ENCODE measurements at places on chromosomes 1 and 21.

DNA sequence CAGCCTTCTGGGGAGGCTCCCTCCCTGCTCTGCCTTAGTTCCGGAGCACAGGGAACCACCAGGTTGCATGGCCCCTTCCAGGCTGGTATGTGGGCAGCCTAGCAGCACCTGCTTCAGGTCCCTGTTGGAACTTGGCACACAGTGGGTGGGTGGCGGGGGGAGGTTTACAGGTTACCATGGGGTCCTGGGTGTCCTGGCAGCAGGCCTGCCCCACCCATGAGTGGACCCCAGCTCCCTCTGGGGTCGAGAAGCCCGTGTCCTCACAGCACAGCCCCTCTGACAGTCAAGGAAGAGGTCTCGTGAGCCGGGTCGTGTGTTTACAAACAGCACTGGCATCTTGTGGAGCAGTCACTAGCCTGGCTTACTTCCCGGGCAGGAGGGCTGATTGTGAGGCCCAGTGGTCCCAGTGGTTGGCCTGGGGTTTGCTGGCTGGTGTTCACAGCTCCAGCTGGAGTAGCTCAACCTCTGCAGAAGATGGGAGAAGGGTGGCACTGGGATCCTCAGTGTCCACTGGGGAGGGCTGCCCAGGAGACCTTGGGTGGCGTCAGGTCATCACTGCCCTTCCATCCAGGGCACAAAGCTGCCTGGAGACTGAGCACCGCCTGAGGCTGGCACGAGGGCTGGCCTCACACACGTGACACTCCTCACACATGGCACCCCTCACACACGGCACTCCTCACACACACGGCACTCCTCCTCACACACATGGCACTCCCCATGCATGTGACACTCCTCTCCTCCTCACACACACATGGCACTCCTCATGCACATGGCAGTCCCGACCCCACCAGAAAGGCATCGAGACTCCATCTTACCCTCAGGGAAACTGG, 100.9 kb downstream of the RIPK4 start:
- no peak for DNase-seq

DNA sequence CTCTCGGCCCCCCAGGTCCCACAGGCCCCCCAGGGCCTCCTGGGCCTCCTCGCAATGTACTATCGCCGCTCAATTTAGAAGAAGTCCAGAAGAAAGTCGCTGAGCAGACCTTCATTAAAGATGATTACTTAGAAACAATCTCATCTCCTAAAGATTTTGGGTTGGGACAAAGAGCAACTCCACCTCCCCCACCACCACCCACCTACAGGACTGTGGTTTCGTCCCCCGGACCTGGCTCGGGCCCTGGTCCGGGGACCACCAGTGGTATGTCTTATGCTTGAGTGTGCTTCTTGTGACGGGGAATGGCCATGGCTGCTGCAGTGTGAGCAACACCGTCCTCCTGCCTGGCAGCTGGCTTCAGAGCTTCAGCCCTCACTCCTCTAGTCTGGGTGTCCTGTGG, 70.2 kb upstream of the DYNLT5 start:
- DNase-seq, result no peak

DNA sequence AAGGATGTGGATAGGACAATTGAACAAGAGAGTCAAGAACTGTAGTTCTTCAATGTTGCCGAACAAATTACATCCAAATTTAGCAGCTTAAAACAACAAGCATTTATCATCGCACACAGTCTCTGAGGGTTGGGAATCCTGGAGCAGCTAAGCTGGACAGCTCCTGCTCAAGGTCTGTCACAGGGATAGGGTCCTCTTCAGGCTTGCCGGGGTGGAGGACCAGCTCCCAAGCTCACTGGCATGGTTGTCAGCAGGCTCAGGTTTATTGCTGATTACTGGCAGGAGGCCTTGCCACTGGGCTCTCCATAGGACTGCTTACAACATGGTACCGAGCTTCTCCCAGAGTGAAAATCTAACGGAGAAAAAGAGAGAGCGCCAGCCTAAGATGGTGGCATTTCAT, 22.1 kb upstream of the COX20 start:
- no peak for DNase-seq

DNA sequence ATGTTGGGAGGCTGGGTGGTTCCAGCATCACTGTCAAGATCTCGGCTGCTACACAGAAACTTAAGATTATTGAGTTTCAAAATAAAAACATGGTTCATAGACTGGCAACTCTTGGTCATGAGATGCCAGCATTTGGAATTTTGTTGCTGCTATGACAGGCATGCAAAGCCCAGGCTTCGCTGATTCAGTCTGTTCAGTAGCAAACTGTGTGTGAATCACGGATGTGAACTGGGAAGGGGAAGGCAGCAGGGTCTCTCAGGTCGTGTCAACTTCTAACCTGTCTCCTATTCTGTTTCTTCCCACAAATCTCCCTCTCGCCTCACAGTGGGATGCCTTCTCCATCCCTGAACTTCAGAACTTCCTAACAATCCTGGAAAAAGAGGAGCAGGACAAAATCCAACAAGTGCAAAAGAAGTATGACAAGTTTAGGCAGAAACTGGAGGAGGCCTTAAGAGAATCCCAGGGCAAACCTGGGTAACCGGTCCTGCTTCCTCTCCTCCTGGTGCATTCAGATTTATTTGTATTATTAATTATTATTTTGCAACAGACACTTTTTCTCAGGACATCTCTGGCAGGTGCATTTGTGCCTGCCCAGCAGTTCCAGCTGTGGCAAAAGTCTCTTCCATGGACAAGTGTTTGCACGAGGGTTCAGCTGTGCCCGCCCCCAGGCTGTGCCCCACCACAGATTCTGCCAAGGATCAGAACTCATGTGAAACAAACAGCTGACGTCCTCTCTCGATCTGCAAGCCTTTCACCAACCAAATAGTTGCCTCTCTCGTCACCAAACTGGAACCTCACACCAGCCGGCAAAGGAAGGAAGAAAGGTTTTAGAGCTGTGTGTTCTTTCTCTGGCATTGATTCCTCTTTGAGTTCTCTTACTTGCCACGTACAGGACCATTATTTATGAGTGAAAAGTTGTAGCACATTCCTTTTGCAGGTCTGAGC, 25.5 kb downstream of the EIF2D start:
- no peak for DNase-seq

- no peak for DNase-seq
These were observed 32.2 kb upstream of the CYP4X1 start for GRCh38 chr1:46991083-46991923.

- no peak for DNase-seq
These were observed 106.9 kb upstream of the F3 start for GRCh38 chr1:94648225-94649007.

DNA sequence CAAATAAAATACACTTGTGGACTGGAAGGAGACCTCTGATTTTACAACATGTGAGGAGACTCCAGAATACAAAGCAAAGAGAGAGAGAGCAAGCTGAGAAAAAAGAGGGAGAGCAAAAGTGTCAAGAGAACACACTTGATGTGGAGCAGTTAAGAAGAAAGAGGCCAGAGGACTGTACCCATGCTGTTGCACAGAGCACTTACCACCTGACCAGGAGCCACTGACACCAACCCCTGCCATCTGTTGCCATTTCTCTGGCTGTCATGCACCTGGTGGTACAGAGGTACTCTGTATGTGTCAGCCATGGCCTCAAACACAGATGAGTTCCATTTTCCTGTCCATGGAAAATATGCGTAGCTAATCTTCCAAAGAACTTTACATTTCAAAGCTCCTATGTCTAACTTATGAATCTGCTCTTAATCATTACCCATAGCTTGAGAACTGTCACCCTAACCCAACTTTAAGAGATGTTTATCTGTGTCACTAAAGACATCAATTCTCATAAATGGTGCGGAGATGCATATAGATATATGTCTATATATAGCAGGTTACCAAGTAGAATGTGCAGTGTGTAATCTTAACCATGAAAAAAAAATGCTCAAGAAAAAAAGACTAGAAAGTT, 32.8 kb upstream of the ABCD3 start:
- DNase-seq, result no peak

- DNase-seq, result no peak
These were observed 681.0 kb upstream of the ADAMTS5 start for GRCh38 chr21:27647921-27648320.

- DNase-seq, result no peak
These were observed 63.2 kb upstream of the APOBEC4 start for GRCh38 chr1:183716286-183716685.

GRCh38 chr1:41045740-41046139, 24.2 kb upstream of the SLFNL1 start:
- no peak for DNase-seq

- no peak for DNase-seq
These were observed 3.8 kb downstream of the G0S2 start for GRCh38 chr1:209678981-209679539.
